NCI-H1105 treated with DMSO at 0.1 percent for 48 hours (cell line): ENCODE measurements at places on chromosomes 1 and 21.

DNA sequence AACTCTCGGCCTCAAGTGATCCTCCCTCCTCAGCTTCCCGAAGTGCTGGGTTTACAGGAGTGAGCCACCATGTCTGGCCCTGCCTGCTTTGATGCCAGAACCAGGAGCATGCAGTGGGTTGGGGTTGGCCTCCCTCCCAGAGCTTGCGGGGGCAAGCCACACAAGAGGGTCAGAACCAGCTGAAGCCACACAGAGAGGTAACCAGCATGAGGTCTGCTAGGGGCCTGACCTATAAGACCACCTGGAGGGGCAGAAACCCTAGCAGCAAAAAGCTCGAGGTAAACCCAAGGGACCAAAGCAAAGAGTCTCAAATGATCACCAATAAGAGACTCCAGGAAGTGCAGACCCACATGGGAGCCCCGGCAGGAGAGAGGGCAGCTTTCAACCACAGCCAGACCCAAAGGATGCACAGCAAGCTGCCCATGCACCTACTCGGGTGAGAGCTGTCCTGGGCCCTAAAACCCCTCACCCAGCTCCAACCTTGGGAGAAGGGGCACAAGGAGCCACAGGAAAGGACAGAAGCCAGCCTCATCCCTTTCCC is 81.2 kb downstream of the TOMM20 start:
- DNase-seq: no peak

GRCh38 chr1:24973315-24973714 is 43.2 kb upstream of the RUNX3 start:
- DNase-seq: no peak

DNA sequence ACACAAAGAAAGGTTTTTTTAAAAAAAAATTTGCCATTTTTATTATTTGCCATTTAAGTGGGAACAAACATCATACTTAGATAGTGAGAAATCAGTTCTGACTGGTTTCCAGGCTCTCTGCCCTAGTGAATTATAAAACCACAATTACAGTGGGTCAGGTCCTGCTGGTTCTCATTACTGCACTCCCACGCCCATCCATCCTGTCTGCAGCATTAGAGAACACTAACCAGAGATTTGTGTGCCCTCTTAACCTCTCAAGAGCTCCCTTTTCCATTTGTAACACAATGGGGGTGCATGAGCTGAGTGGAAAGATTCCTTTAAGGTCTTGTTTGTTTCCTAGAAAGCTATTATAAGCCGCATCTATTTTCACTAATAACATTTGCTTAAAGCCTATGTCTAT is 489.3 kb downstream of the AMY1C start:
- DNase-seq: no peak

DNA sequence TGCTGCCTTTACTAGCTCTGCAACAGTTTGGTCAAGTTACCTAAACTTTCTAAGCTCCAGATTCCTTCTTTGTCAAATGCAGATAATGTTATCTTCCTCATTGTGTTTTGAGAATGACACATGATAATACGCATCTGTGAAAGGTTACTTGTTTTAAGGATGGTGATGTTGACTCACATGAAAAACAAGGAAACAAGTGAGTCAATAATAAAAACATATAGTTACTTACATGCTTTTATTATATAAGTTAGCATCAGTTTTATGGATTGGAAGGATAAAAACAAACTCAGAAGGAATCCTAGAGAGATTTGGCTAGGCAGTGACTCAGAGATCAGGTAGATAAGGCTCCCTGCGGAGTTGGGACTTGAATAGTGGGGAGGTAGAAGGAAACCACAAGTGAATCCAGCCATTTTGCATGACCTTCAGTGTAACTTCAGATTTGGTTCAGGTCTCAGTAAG is 144.6 kb downstream of the LMO4 start:
- no peak for DNase-seq

GRCh38 chr1:55284856-55285255 is 69.7 kb upstream of the USP24 start:
- DNase-seq: peak; percentile 32

DNA sequence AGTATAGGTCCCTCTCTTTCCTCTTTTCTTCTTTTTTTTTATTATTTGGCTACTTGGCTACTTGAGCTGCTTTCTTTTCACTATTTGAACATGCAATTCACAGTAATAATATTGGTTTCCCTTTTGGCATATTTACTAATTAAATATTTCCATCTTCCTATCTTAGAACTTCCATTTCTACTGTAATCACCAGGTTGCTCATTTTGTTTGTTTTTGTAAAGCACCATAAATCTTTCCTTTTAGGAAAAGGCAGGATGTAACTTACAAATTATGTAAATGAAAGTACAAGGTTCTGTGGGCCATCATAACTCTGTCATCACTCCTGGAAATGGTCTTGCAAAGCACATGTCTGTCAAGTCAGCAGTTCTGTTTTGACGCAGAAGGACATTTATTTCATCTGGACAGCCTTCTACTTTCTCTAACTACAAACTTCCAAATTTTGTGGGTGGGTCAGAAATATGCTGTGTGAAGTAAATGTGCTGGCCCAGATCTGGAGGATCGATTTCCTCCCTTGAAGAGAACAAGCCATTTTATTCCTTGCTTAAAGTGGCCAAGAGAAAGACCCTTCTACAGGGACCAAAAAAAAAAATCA is 71.7 kb upstream of the TNFSF18 start:
- DNase-seq: no peak

DNA sequence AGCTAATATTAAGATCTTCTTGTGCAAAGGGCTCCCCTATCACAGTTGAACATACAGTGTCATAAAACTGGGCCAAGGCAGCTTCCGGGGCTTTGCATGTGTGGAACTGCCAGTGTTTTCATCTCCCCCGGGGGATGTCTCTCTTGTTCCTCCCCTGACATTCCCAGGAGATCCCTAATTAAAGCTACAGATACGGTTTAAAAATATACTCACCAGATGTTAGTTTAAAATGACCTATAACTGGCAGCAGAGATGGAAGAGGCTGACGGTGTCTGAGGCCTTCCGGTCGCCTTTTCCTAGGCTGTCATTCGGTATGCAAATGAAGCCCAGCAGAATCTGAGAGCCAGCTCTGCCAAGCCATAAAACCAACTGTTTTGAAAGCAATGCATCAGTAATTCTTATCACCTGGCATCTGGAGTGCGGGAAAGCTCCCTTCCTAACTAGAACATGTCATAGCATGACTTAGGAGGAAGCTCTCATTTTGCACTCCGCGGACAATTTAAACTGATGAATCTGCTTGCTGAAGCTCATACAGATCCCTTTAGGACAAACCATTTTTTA is 436.5 kb upstream of the VAMP3 start:
- DNase-seq: peak; percentile 97

DNA sequence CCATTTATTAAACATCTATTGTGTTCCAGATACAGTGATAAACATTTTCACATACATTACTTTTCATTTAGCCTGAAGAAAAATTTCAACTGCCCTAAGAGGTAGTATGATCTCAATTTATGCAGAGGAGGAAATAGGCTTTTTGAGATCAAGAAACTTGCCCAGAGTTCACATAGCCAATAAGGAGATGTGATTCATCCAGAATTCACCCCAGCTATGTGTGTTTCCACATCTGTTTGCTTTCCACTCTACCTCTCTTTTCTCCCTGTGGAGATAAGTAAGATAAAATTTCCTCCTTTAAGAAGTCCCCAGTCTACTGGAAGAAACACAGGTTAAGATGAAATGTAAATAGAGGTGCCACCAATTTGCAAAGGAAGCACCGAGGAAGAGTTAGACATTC is 199.7 kb upstream of the C8B start:
- DNase-seq: no peak

GRCh38 chr21:29022166-29022565 is 2.3 kb upstream of the USP16 start:
- DNase-seq: no peak

GRCh38 chr1:178137238-178137637 is 43.3 kb downstream of the RASAL2 start:
- no peak for DNase-seq

GRCh38 chr1:24745711-24746413 is 615 bp downstream of the CLIC4 start:
- DNase-seq: peak; percentile 50
